ENCODE measurements at places on chromosomes 11 and 22.
A peak's percentile ranks its signal among the peaks of the same experiment; 100 is the strongest.

DNA sequence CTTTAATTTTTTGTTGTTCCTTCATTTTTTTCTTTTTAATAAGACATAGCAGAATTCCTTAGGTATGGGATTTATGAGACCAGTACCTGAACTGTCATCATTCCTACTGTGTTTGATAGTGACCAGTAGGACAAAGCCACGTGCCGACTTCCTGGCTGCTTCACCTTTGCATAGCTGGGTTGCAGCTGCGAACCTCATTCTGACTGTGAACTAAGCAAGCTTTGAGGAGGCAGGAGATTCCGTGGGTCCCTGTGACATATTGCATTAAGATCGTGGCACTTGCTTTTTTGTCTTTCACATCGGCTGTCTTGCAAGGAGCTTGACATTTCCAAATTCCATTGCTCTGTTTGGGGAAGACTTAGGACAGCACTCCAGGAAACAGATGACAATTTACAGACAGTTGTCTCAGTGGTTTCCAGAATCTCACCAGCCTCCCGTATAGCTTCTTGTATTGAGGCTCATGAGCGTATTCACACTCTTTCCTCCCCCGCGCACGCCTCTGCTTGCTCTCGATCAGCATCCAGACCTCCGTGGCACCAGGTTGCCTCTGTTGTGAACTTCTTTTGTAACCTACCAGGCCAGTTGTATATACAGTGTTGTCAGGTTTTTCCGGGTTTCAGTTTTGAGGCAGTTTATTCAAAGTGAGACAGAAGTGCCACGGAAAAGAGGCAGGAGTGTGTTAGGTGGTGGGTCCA is 101.7 kb downstream of the CWC15 start:
- no peak for DNase-seq

GRCh38 chr11:117197006-117197405 is 2.2 kb upstream of the TAGLN start:
- no peak for DNase-seq

GRCh38 chr11:35040221-35040942 is 98.6 kb upstream of the CD44 start:
- DNase-seq = peak; percentile 41

DNA sequence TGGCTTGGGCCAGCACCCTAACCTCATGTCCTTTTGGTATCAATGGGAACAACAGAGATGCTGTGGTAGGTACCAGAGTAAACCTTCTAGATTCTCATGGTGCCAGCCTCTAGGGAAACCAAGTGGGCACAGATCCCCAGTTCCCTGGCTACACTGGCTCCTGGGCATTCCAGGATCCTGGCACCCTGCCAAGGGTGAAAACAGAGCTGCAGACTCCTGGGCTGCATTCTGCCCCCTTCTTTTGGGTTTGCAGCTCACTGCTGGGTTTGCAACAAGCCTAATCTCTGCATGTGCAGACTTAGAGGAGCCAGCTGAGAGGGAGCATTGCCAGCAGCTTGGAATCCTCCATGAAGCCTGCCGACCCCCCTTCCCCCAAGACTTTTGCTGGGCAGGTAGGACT is 30.6 kb downstream of the PRDM11 start:
- no peak for DNase-seq

DNA sequence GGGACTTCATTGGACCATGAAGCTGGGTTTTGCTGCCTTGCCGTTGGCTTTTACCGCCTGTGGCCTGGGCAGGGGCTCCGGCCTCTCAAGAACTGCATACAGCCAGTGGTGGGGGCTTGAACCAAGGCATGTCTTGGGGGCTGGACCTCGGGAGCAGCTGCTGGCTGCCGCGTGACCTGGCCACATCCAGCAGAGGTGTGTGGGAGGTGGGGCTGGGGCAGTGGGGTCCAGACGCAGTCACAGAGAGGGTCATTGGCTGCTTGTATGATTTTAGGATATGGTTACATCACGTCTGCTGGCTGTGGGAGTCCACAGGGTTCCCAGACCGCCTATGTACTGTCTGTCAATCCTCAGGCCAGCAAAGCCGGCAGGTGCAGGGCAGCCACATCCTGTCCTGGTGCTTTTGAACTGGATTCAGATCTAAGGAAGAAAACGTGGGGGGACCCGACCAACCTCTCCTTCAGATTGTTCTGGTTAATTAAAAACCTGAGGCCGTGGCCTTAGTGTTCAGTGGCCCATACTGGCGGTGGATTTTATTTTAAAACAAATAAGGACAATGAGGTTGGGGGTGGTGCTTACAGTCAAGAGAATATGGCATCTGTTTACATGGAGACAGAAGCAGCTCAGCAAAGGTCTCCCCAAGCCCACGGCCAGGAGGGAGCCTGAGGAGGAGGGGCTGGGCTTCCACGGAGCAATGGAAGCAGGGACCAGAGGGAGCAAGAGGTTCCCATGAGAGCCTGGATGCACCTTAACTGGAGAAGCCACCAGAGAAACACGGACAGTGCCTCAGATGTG is 426.0 kb downstream of the TBC1D22A start:
- no peak for DNase-seq

DNA sequence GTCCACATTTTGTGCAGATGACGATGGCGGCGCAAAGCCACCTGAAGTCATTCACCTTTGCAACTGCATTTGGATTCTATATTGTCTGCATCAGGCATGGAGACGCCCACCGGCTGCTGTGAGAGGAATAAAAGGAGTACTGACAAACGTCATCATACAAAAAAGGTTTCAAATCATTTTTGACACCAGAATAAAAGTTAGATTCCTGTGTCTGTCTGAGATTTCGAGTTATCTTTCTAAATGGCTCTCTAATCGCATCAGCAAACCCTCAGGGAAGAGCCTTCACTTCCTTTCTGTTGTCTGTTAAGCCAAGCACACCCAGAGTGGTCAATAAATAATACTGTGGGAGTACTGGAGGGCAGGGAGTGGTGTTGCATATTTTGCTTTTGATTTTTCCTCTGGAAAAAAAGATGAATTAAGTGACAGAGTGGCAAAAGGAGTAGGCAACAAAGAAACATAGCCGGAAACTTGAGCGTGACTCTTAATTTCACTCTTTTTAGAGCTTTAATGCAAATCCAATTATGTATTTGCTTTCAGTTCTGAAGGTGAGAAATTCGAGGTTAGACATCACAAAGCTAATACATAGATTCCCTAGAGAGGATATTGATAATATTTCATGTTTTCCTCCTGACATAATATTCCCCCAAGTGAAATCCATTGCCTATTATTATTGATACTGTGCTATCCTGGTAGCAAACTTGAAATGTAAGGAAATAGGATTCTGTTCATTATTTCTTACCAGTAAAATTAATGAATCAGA is 150.8 kb upstream of the MTMR2 start:
- DNase-seq = no peak

DNA sequence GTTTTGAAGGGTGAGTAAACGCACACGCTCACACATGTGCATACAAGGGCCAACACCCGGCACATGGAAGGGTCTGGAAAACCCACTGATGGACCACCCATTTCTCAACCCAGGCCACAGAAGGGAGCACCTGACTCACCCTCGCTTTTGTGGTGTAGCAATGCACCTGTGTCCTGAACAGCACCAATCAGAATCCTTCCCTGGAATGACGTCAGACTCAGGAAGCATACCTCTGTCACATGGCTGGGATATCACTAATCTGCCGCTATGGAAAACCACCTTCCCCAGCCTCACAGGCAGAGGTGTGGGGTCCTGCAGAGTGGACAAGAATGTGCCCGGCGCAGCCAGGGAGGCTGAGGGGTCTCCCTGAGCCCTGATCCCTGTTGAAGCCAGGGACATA is 9.0 kb upstream of the OSM start:
- DNase-seq = no peak

DNA sequence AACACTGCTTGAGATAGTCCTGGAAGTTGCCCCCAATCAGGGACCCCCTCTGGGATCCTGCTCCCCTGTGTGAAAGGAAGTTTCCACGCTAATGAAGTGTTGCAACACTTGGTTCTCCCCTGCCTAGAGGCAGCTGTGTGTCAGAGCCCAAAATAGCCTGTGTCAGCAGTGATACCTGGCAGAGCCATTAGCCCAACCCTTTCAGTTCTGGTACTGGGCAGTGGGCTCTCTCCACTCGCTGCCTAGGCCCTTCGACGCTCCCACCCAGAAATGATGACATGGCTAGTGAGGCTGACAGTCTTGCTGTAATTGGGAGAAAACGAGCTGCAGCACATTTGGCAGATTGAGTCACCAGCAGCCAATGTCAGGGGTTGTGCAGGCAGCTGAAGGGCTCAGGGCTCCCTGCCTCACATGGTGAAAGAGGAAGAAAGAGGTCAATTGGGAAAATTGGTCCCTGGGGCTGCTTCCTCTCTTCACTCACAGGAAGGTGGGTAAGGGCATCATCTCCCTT is 1.4 kb upstream of the NXF1 start:
- DNase-seq = no peak

DNA sequence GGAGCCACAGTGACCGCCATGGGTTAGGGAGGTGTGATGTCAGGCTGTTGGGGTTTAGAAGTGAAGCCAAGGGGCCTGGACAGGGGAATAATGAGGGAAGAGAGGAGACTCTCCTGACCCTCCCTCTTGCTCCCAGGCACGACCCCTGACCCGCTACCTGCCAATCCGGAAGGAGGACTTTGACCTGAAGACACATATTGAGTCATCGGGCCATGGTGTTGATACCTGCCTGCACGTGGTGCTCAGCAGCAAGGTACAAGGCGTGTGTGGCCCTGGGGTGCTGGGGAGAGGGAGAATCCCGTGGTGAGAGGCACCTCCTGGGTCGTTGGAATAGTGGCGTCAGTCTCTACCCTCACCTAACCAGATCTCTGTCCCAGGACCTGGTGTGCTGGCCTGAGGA is 29.5 kb downstream of the TREH start:
- no peak for DNase-seq

GRCh38 chr22:37334461-37334858 is 52.2 kb downstream of the CYTH4 start:
- no peak for DNase-seq

DNA sequence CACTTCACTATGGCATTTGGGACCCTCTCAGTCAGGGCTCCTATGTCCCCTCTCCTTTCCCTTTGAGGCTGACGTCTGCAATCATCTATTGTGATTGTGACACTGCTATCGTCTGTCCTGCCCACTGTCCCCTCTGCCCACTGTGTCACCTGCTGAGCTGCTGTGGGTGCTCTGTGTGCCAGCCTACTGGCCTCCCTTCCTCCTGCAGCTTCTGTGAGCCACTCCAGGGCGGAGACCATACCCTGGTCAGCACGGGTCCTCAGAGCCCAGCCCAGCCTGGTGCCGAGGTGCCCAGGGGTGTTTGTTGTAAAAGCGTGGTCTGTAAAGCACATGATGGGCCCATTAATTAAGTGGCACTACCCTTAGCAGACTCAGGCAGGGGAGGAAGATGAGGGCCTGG is 29.4 kb downstream of the MPPED1 start:
- no peak for DNase-seq

DNA sequence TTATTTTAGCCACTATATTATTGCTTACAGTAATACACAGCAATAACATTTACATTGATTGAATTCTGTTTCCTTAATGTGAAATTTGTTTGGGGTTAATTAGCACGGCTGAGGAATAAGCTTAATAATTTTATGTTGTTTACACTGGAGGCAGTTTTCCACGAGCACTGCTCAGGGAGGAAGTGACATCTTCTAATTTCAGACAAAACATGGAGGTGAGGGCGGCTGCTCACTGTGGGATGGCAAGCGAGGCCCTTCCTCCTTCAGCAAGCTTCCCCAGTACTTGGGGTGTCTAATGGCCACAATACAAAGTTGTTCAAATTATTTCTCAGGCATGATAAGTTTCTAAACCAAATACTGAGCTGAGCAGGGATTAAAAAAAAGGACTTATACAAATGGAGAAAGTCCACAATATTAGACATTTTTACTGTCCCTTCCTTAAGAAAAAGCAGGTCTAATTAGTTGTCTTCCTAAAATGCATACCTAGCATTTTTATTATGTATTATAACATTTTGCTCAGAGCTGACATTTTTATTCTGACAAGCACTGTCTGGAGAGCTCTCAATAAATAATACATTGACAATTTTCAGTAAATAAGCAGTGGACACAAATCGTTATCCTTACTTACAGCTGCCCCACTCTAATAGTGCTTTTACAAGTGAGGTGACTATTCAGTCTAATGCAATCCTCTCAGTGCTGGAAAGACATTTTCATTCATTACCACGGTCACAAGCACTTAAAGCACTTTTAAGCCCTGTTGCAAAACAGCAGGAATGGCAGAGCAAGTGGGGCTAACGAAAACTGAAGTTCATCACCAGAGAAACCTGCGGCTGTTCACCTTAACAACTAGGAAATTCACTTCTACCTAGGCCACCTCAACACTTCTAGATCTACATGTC is 56.2 kb downstream of the SOX6 start:
- DNase-seq = no peak

DNA sequence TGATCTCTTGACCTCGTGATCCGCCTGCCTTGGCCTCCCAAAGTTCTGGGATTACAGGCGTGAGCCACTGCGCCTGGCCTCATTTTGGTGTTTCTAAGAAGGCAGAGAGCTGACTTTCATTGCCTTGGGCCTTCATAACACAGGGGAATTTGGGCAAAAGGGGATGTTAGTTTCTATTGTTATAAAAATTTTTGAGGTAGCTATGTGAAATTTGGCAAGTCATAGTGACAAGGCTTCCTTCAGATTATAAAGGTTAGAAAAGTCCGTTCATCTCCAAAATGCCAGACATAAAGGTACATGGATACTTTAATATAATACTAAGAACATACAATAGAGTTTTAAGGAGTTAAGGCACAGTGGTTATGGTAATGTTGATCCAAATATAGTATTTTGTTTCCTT is 17.2 kb downstream of the LDHC start:
- DNase-seq = no peak

DNA sequence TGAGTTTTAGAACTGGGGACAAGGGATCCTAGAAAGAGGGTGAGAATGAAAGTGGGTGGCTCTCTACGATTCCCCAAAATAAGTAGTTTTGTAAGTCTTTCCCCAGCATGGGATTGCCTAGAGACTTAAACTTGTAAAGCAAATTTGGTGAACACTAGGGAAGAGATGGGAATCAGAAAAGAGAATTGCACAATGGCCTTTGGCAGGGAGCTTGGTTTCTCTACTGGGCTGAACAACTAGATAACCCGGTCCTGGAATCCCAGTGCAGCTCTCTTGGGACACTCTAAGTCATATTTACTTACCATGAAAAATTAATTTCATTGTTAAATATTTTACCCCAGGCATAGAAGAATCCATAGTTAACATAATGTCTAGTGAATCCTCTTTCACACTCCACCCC is 16.5 kb upstream of the USP18 start:
- DNase-seq = no peak

GRCh38 chr22:22425783-22426624 is 82.5 kb downstream of the ZNF280B start:
- no peak for DNase-seq

- DNase-seq = no peak
These were observed 9.3 kb upstream of the NUP50 start for GRCh38 chr22:45154383-45154782.

GRCh38 chr22:39469681-39470450 is 13.1 kb downstream of the MGAT3 start:
- DNase-seq = no peak

DNA sequence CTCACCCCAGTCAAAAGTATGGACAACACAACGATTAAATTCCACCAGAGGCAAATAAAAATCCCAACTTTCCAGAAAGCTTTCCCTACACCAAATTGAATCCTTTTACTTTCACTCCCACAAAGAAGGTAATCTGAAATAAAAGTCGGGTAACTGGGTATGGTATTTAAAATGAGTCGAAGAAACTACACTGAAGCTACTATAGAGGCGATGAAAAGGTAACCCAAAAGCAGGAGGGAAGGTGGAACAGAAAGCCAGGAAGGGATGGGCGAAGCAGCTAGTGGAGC is 1.1 kb downstream of the PICALM start:
- DNase-seq = no peak

GRCh38 chr11:95456714-95457491 is 225.9 kb upstream of the SESN3 start:
- no peak for DNase-seq

Data from stimulated activated CD8-positive, alpha-beta memory T cell treated with anti-CD3 and anti-CD28 coated beads, Interleukin-12 subunit alpha, Interleukin-12 subunit beta, amount 100 ng/mL, for 1 hour (primary cell).